ENCODE measurements at places on chromosomes 7 and 10.
A peak's percentile ranks its signal among the peaks of the same experiment; 100 is the strongest.

- no peak for DNase-seq
These were observed 61.8 kb downstream of the RASGEF1A start for GRCh38 chr10:43204943-43205671.

- DNase-seq, result no peak
These were observed 305.7 kb downstream of the BMPER start for GRCh38 chr7:34211018-34211417.

- DNase-seq, result no peak
These were observed 70.1 kb downstream of the ZPBP start for GRCh38 chr7:50022991-50023390.

GRCh38 chr10:119103903-119104653, at the start of gene DENND10:
TSS of gene DENND10 (plus strand) at chr10:119104113. CDS start at chr10:119104143, 30 bp downstream.
- DNase-seq, result peak; percentile 60

DNA sequence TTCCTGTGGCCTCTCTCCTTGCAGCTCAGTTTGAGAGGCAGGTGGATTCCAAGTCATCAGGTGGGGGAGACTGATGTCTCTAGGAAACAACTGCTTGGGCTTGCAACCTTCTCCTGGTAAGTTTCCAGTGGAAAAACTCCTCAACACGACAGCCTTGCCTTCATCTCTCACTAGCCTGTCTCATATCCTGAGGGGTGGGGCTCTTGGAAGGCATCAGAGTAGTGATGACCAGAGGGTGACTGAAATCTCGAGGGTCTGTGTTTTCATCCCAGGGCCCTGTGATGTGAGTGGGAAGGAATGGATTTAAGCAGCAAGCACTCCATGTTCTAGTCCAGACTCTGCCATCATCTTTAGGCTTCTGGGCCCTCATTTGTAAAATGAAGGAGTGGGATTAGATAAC, 107.0 kb downstream of the NRP1 start:
- no peak for DNase-seq

- no peak for DNase-seq
These were observed 103.1 kb upstream of the PLXDC2 start for GRCh38 chr10:19713159-19713558.

- no peak for DNase-seq
These were observed 167.2 kb upstream of the HGF start for GRCh38 chr7:81937091-81937490.

GRCh38 chr10:79293841-79294581, 53.3 kb upstream of the PPIF start:
- DNase-seq, result no peak

Measured in activated CD8-positive, alpha-beta memory T cell treated with anti-CD3 and anti-CD28 coated beads for 48 hours (primary cell).